ENCODE measurements at places on chromosomes 2 and 18. TPM values are rescaled to one million over a fixed set of nuclear protein-coding genes. Genes with fewer than 3 reads are reported as not detected.

GRCh38 chr2:148926291-148926961 is 51.4 kb downstream of the KIF5C start:
- peak; percentile 59 for DNase-seq

DNA sequence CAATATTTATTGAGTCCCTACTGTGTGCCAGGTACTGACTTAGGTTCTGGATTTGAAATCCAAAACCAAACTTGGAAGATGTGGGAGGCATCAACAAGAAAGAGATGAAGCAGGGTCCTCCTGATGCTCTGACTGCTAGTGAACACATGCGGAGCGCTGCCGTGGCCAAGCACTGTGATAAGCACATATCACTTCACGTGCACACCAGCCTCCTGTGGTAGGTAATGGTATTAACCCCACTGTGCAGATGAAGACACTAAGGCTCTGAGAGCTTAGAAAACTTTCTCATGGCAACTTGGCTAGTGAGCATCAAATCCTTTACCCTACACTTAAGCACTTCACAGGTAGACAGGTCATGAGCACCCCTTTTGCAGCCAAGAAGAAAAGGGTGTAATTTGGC is 216.1 kb downstream of the HAUS1 start:
- no peak for DNase-seq

- no peak for DNase-seq
These were observed 26.0 kb upstream of the ARHGAP25 start for GRCh38 chr2:68708629-68709028.

GRCh38 chr18:54094474-54094873 is 130.0 kb downstream of the MBD2 start:
- DNase-seq: no peak

- DNase-seq: no peak
These were observed 22.6 kb downstream of the HDAC4 start for GRCh38 chr2:239378021-239378917.

- no peak for DNase-seq
These were observed 19.6 kb upstream of the INO80D start for GRCh38 chr2:206105541-206105940.

GRCh38 chr2:69493268-69493667 is 56.0 kb upstream of the NFU1 start:
- peak; percentile 32 for DNase-seq

- DNase-seq: peak; percentile 71
These were observed 820 bp downstream of the TMBIM1 start for GRCh38 chr2:218291318-218292047.

GRCh38 chr2:88549616-88550292 is 77.5 kb downstream of the EIF2AK3 start:
- no peak for DNase-seq

GRCh38 chr2:20457661-20458630 is 11.1 kb downstream of the RHOB start:
- DNase-seq: no peak

The ASB18 gene
- not detected for total RNA-seq

The MOCOS gene
- 3.5 TPM for total RNA-seq

The SH3BP4 gene
- total RNA-seq: 12.8 TPM

The PRSS56 gene
- not detected for total RNA-seq

The CXCR1 gene
- total RNA-seq: 0.37 TPM

The GPD2 gene
- 13.4 TPM for total RNA-seq

The MLPH gene
- 561 TPM for total RNA-seq

The NR4A2 gene
- total RNA-seq: 17.4 TPM

The TBR1 gene
- total RNA-seq: not detected
